ENCODE measurements at places on chromosomes 4 and X. TPM values are rescaled to one million over a fixed set of nuclear protein-coding genes. Genes with fewer than 3 reads are reported as not detected.

The USP27X gene
- 1.5 TPM for total RNA-seq

The PLAC1 gene
- total RNA-seq, result not detected

The RPS3A gene
- 420 TPM for total RNA-seq

The PKD2 gene
- total RNA-seq, result 8.0 TPM

The SSX4B gene
- not detected for total RNA-seq

The CD40LG gene
- not detected for total RNA-seq

The KCTD8 gene
- not detected for total RNA-seq

The SASH3 gene
- total RNA-seq, result 3.0 TPM

The SOWAHD gene
- total RNA-seq, result 0.19 TPM

The CYBB gene
- 17.8 TPM for total RNA-seq

The GK gene
- 31.8 TPM for total RNA-seq

The COL25A1 gene
- total RNA-seq, result 0.64 TPM

The GAGE12E gene
- not detected for total RNA-seq

The COPS4 gene
- total RNA-seq, result 18.7 TPM

The BANK1 gene
- total RNA-seq, result 0.06 TPM

The AKAP4 gene
- total RNA-seq, result not detected

The F8A2 gene
- total RNA-seq, result not detected

The CCNA2 gene
- 0.83 TPM for total RNA-seq

All from right lobe of liver (tissue), 6 donors.